GM12878 (cell line): ENCODE measurements at places on chromosomes 5 and 9. TPM values are rescaled to one million over a fixed set of nuclear protein-coding genes. Genes with fewer than 3 reads are reported as not detected.
A peak's percentile ranks its signal among the peaks of the same experiment; 100 is the strongest.

TEK gene
- total RNA-seq: 0.08 TPM in 1 of 2 replicates, not detected in the other

PCDHA1 gene
- not detected in 2 replicates for total RNA-seq

SMIM32 gene
- not detected in 2 replicates for total RNA-seq

DNA sequence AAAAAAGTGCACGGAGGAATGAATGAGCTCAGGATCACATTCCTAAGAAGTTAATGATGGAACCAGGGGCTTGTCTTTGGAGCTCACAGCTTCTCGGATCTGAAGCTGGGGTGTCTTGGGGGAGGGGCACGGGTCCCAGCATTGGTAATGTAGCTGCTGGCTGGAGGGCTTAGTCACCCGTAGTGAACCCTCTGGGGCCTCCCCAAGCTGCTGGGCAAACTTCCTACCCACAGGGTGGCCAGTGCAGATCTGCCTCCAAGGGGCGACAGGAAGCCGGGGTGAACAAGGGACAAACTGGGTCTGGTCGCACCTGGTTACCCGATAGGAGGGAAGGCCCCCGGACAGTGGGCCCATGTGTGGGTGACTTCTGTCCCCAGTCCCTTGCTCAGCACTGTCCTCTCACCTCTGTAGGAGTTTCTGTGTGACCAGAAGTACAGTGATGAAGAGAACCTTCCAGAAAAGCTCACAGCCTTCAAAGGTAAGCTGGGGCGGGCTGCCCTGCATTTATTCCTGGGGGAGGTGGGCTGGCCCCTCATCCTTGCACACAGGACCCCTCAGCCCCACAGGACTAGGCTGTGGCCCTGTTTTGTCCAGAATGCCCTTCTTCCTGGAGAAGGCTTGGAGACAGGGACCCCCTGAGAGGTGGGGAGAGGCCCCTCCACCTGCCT, 14.1 kb upstream of the NUP214 start:
- H3K27ac ChIP-seq: no peak overlapping the region
- H3K36me3 ChIP-seq: no peaks in the 10 kb centered on the region
- no peaks in the 10 kb centered on the region for H3K4me1 ChIP-seq
- no peak overlapping the region for H3K4me3 ChIP-seq
- DNase-seq: no peak

DNA sequence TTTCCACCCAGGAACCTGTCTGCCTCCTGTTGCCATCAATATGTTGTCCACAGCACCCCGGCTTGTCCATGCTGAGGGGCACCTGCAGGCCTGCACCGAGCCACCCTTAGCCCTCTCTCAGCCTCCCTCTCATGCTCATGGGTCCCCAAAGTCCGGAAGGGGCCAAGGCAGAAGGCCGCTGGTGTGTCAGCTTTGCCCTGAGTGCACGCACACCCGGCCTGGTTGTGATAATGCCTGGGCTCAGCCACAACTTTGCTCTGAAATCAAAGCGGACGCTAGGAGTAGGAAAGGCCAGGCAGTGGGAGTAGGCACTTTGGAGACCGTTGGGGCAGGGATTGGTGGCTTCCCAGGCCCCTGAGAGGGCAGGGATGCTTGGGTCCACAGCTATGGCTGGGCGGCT, 201.8 kb upstream of the NUDT12 start:
- DNase-seq: no peak
- no peak overlapping the region for H3K4me3 ChIP-seq
- H3K4me1 ChIP-seq: no peaks in the 10 kb centered on the region
- H3K27ac ChIP-seq: no peak overlapping the region
- no peaks in the 10 kb centered on the region for H3K36me3 ChIP-seq

- DNase-seq: no peak
- no peak overlapping the region for H3K4me3 ChIP-seq
- H3K27ac ChIP-seq: no peak overlapping the region
- H3K36me3 ChIP-seq: no peaks in the 10 kb centered on the region
- no peaks in the 10 kb centered on the region for H3K27me3 ChIP-seq
- H3K4me1 ChIP-seq: peaks cover 20% of the 10 kb centered on the region
Observed at GRCh38 chr9:87581949-87582637, 84.4 kb downstream of the DAPK1 start.

- no peaks in the 10 kb centered on the region for H3K36me3 ChIP-seq
- no peaks in the 10 kb centered on the region for H3K4me1 ChIP-seq
- no peak overlapping the region for H3K27ac ChIP-seq
- no peaks in the 10 kb centered on the region for H3K27me3 ChIP-seq
Observed at GRCh38 chr5:180658774-180659564, 9.6 kb upstream of the FLT4 start.

GRCh38 chr5:17172791-17173190, 44.6 kb upstream of the BASP1 start:
- H3K4me3 ChIP-seq: no peak overlapping the region
- no peaks in the 10 kb centered on the region for H3K27me3 ChIP-seq
- H3K36me3 ChIP-seq: no peaks in the 10 kb centered on the region
- no peak for DNase-seq

DNA sequence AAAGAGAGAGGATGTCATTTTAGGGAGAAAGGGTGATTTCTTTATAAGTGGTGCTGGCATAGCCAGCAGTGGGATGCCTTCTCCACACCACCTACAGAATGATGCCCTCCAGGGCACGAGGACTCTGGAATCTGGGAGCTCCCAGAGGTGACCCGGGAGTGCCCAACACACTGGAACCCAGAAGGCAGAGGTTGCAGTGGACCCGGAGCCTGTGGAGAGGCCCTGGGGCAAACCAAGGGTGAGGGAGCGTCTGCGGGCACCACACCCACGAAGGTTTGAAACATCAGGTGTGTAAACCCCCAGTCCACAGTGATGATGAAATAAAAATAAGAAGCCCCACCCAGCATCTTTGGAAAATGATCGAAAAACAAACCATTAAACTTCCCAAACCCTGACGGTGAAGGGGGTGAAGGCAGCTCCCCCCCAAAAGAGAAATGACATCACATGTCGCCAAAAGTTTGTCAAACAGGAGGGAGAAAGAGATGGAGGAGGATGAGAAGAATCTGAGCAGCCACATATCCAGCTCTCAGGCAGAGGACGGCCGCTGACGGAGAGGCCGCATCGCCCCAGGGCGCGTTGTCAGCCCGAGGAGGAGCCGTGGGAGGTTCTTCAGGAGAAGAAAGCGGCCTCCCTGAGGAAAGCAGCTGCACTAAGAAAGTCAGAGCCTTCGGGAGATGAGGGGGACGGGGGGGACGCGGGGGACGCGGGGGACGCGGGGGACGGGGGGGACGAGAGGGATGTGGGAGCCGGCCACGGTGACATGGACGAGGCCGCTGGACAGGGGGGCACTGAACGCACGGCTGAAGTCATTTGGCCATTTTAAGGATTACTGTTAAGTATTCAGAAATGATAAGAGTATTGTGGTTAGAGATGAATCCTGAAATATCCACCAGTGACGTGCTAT, 43.1 kb upstream of the NSMF start:
- H3K36me3 ChIP-seq: no peaks in the 10 kb centered on the region
- H3K27me3 ChIP-seq: no peaks in the 10 kb centered on the region
- H3K4me3 ChIP-seq: no peak overlapping the region
- no peak overlapping the region for H3K27ac ChIP-seq
- no peaks in the 10 kb centered on the region for H3K4me1 ChIP-seq

GRCh38 chr9:27337833-27338526, 41.0 kb upstream of the EQTN start:
- no peaks in the 10 kb centered on the region for H3K4me1 ChIP-seq
- no peaks in the 10 kb centered on the region for H3K36me3 ChIP-seq
- H3K27ac ChIP-seq: no peak overlapping the region
- H3K27me3 ChIP-seq: no peaks in the 10 kb centered on the region
- DNase-seq: no peak

PCDHGA3 gene
- 0.08 and 0.10 TPM in 2 replicates for total RNA-seq

DNA sequence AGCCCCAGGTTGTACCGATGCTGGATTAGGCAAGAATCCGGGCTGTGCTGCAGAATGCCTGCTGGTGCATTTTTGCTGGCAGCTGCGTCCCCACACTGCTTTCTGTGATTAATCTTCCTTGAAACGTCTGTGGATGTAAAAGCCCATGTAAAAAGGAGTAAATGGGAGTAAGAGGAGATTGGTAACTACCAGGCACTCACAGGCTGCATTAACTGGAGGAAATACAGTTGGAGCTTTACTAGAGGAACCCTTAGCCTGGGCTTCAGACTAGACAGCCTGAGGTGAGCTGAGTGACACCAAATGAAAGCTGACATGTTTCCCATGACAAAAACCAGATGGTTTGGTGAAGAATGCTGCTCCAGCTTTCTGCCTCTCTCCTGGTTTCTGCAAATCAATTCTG, 190.4 kb upstream of the GAS1 start:
- DNase-seq: no peak
- no peak overlapping the region for H3K4me3 ChIP-seq
- H3K4me1 ChIP-seq: no peaks in the 10 kb centered on the region
- H3K36me3 ChIP-seq: no peaks in the 10 kb centered on the region
- H3K27me3 ChIP-seq: no peaks in the 10 kb centered on the region

- H3K36me3 ChIP-seq: no peaks in the 10 kb centered on the region
- no peak overlapping the region for H3K27ac ChIP-seq
- no peaks in the 10 kb centered on the region for H3K27me3 ChIP-seq
- H3K4me3 ChIP-seq: no peak overlapping the region
Observed at GRCh38 chr5:178667688-178668087, 40.8 kb upstream of the CLK4 start.

CCL27 gene
- not detected in 2 replicates for total RNA-seq

- H3K36me3 ChIP-seq: no peaks in the 10 kb centered on the region
- H3K4me1 ChIP-seq: no peaks in the 10 kb centered on the region
- DNase-seq: no peak
- no peak overlapping the region for H3K4me3 ChIP-seq
- peaks cover 1% of the 10 kb centered on the region for H3K27me3 ChIP-seq
Observed at GRCh38 chr5:175687231-175687701, 29.4 kb downstream of the HRH2 start.

GRCh38 chr9:111622626-111623025, 8.5 kb upstream of the DNAJC25 start:
- no peaks in the 10 kb centered on the region for H3K36me3 ChIP-seq
- no peak for DNase-seq
- H3K27ac ChIP-seq: no peak overlapping the region
- no peaks in the 10 kb centered on the region for H3K4me1 ChIP-seq
- H3K27me3 ChIP-seq: no peaks in the 10 kb centered on the region

QRFP gene
- not detected in 2 replicates for total RNA-seq

GRCh38 chr5:98365126-98365525, 408.3 kb upstream of the RGMB start:
- H3K27me3 ChIP-seq: no peaks in the 10 kb centered on the region
- no peaks in the 10 kb centered on the region for H3K4me1 ChIP-seq
- no peak overlapping the region for H3K4me3 ChIP-seq
- H3K36me3 ChIP-seq: no peaks in the 10 kb centered on the region; the same call in 1 of the 2 replicates
- no peak overlapping the region for H3K27ac ChIP-seq
- no peak for DNase-seq

KCNV2 gene
- 0.11 TPM in 1 of 2 replicates, not detected in the other for total RNA-seq

LRRC26 gene
- 0.58 and 0.64 TPM in 2 replicates for total RNA-seq

ISOC1 gene
- total RNA-seq: 25.3 and 29.7 TPM in 2 replicates

GPR21 gene
- 0.45 and 0.87 TPM in 2 replicates for total RNA-seq

TSSK1B gene
- not detected in 2 replicates for total RNA-seq

- DNase-seq: peak; percentile 8
- no peaks in the 10 kb centered on the region; the same call in 1 of the 2 replicates for H3K27me3 ChIP-seq
Observed at GRCh38 chr5:91225848-91226686, 157.1 kb downstream of the ARRDC3 start.

DNA sequence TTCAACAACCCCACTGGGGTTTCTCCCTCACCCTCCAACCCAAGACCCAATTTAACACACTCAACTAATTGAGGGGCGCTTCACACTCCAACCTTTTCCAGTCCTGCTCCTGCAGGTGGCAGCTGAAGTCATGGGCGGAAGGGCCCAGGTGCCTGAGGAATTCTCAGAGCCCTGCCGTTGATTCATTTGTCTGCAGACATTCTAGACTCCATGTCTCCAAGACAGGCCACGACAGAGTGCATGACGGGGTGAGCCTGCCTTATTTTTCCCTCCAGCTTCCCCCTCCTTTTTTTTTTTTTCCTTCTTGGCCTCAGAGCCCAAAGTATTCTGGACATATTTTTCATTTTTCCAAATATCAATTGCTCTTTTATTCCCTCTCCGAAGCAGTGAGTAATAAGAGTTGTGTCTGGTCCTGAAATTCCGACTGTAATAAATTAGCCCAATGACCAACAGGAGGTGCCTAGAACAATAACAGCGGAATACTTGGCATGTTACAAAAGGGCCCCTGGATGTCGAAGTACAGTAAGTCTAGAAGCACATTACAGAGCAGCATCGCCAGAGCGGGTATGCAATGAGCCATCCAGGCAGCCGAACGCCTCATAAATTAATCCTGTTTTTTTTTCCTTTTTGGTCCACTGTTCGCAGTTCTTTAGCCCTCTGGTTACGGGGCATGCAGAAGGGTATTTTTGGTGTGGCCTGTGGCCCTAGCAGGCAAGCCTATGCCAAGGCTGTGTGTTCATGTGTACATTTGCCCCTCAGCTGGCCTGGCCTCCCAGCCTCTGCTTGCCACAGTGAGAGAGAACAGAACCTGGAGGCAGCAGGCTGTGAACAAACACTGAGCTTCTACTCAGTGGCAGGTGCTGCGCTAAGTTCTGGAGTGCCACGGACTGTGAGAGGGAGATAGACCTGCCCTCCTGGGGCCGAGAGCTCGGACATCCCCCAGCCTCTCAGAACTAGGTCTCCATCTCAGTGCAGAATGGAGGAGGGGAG, 8.6 kb upstream of the SMIM23 start:
- no peaks in the 10 kb centered on the region for H3K27me3 ChIP-seq
- H3K27ac ChIP-seq: no peak overlapping the region
- DNase-seq: no peak
- no peaks in the 10 kb centered on the region for H3K36me3 ChIP-seq
- no peak overlapping the region for H3K4me3 ChIP-seq
- H3K4me1 ChIP-seq: no peaks in the 10 kb centered on the region

- no peak overlapping the region for H3K4me3 ChIP-seq
- no peaks in the 10 kb centered on the region for H3K4me1 ChIP-seq
- no peaks in the 10 kb centered on the region for H3K27me3 ChIP-seq
- no peak overlapping the region for H3K27ac ChIP-seq
Observed at GRCh38 chr5:13809921-13810320, 134.6 kb downstream of the DNAH5 start.

DNA sequence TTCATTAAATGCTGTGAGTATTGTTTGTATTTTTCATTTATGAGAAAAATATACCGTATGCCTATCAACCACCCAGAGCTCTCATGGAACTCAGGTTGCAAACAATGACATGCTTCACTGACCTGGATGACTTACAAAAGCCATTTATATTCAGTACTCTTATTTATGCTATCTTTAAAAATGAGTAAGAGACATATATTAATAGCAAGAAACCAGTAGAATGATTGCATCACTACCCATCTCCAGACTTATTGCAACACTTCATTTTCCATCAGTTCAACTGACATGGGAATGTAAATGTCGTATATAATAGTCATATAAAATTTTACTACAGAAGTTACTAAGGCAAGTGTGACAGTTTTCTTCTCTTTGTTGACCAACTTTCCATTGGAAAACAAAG, 69.1 kb downstream of the OTP start:
- no peak overlapping the region for H3K4me3 ChIP-seq
- H3K4me1 ChIP-seq: no peaks in the 10 kb centered on the region
- H3K27ac ChIP-seq: no peak overlapping the region

DNA sequence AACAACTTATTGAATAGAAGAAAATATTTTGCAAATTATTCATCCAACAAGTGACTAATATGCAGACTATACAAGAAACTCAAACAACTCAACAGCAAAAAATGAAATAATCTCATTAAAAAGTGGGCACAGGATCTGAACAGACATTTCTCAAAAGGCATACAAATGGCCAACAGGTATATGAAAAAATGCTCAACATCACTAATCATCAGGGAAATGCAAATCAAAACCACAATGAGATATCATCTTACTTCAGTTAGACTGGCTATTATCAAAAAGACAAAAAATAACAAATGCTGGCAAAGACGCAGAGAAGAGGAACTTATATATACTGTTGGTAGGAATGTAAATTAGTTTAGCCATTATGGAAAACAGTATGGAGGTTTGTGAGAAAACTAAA, 1.8 kb upstream of the AMACR start:
- no peak for DNase-seq
- H3K36me3 ChIP-seq: no peaks in the 10 kb centered on the region
- H3K27ac ChIP-seq: no peak overlapping the region

ZNF454 gene
- total RNA-seq: not detected in 2 replicates

ADGRD2 gene
- not detected in 2 replicates for total RNA-seq
